BE2C (cell line): ENCODE measurements at places on chromosomes 3 and 15.

DNA sequence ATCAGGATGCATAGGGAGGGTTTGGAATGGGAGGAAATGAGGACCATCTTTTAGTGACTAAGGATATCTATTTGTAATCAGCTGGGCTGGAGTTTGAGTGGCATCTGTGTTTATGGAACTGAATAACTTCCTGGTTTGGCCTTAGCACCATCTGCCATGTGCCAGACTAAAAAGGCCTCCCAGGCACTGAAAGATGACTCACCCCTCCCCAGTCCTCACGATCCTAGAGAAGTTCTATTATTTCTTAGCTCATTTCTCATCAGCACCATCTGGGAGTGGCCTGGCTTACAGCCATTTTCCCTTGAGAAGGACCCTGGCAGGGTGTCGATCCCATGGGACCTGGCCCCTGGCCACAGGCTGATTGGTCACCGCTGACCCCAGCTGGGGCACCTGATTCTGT lies 23.9 kb upstream of the CTXND1 start:
- DNase-seq, result peak; percentile 42

- DNase-seq, result no peak
Observed at GRCh38 chr3:137792626-137793271, 28.6 kb downstream of the SOX14 start.

- DNase-seq, result no peak
Observed at GRCh38 chr3:111906656-111907055, 47.6 kb downstream of the PHLDB2 start.

- DNase-seq, result peak; percentile 24
Observed at GRCh38 chr15:89450076-89451006, 46.0 kb downstream of the RHCG start.

GRCh38 chr15:45634432-45635190 lies at the start of gene SQOR:
TSS of gene SQOR (plus strand) at chr15:45635029. CDS start at chr15:45658924, 23,895 bp downstream.
- DNase-seq, result peak; percentile 59

DNA sequence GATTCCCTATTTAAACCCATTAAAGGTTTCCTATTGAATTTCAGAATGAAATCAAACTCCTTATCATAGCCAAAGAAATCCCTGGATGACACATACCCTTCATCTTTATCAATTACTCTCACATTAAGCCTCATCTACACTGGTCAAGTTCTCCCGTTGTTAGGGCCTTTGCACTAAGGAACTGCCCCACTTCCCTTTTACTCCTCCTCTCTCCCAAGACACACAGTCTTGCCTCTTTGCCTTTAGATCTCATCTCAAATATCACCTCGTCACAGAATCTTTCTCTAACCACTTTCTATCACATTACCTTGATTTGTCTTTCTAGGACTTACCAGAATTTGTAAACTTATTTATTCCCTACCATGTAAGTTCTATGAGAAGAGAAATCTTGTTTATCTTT lies 117.6 kb downstream of the TMCC1 start:
- no peak for DNase-seq

DNA sequence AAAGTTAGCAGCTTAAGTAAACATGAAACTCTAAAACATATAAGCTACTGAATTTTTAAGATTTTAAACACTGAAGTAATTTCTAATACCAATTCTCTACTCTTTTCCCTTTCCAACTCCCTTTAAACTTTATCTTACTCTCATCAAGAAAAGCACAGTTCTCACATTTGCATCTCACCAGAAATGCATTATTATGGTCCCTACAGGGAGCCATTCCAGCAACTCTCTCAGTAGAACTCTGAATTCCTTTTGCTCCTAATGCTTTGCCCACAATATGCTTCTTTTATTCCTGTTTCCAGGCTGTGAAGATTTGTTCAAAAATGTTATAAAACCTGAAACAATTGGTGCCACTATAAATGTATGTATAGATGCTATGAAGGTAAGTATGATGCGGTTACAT lies 83.4 kb downstream of the TFDP2 start:
- DNase-seq, result no peak
